ENCODE measurements at places on chromosomes 11 and 22. TPM values are rescaled to one million over a fixed set of nuclear protein-coding genes. Genes with fewer than 3 reads are reported as not detected.
A peak's percentile ranks its signal among the peaks of the same experiment; 100 is the strongest.

DNA sequence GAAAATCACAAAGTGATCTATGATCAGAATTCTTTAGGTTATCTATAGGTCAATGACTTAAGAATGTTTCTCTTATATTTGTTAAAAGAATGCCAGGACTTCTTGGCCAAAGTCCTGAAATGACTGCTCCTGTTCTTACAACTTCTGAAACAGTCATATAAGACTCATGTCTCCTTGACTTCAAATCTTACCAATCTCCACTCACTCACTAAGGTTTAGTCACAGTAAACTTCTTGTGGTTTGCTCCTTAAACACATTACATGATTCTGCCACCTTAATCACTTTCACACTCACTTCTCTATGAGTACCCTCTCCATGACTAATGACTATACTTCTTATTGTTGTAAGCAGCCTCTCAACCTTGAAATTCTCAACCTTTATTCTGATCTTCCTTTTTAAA is 648.7 kb upstream of the CCDC179 start:
- no peak for DNase-seq

DNA sequence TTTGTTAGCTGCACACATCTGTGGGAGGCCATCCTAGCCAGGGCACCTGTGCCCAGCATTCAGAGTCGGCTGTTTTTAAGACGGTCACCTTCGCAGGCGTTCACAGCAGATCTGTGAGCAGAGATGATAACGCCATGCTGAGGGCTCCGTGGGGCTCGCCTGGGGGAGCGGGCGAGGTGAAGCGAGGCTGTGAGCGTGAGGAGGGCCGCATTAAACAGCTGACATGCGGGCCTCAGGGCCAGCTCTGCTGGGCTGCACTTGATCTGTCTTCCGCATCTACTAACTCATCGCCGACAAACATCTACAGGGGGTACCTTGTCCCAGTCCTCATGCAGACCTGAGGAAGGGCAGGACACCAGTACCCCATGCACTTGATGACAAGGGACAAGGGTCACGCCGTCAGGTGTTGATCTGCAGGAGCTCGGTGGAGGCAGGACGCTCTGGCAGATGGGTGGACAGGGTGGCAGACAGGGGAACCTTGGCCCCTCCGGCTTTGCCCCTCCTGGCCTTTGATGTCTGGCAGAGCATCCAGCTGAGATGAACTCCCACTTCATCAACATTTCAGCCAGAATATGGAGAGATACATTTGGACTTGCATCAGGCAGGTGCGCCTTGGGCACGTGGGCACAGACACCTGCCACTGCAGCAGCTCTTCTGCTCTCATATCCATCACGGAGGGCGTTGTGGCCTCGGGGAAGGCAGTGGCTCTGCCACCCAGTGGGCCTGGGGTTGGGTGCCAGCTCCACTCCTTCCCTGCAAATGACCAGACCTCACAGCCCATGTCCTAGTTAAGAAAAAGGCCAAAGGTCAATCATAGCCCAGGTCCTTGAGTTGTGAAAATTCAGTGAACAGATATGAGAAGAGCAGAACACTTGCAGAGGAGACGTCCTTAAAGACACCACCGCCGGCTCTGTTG is 822.9 kb downstream of the BRD1 start:
- no peak for DNase-seq

- no peak for DNase-seq
Measured at GRCh38 chr11:130826572-130826971, 89.7 kb downstream of the SNX19 start.

DNA sequence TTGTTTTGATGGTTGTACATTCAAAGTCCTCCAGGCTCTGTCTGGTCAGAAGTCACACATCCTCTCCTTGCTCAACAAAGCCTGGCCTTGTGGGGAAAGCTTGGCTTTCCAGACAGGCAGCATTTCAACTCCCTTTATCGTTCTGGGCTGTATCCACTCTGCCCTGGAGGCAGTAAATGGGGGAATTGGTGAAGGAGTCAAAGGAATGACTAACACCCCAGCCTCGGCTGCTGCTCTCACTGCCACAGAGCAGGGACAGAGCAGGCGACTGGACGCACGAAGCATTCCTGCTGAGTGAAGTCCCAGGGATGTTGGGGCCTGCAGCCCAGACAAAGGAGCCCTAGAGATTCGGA is 52.8 kb downstream of the WNT11 start:
- DNase-seq: no peak

DNA sequence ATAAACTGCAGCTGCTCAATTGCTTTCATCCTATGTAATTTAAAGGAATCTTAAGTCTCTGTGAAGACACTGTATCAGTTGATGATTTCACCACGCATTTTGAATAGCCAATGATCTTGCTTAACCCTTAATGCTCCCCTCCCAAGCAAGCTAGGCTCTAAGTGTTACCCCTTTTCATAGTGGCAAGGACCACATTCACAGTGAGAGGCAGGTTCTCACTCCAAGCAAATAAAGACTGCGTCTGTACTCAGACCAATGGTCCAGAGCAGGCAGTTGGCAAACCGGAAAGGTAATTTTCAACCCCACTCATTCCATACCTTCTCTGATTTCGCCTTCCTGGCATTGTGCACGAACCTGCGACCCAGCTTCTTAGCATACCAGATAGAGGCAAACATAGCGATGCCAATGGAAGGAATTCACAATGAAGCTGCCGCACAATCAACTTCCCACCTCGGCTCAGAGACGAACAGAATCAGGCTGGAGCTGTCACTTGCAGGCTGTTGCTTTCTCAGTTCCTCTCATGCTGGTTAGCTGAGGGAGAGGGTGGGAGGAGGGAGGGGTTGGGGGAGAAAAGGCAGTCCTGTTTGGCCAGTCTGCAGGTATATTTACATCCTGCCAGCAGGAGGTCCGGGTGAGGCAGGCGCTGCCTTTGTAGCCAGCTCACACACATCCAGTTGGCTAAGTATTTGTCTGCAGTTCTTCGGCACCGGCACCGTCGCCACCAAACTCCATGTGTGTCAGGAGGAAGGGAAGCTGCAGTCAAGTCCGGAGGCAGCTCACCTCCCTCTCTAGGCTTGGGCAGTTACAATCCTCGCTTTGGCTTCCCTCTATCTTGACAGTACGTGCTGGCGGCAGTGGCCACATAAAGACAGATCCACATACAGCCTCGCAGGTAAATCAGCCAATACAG is 1151.2 kb upstream of the CCDC90B start:
- peak; percentile 3 for DNase-seq

DNA sequence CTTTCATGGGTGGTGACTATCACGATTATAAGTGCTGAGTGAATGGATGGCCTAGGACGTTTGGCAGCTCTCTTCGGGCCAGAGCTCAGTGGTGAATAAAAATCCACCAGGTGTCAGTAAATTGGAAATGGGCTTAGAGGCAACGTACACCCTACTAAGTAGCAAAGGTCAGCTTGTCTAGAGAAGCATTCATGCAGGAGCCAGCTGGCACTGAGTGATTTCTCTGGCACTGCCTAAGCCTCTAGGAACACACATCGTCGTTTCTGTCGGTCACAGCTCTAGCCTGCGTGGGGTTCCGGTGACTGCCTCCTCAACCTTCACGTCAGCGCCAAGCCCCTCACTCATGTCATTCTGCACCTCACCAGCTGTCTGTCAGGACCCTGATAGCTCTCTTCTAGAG is 192.4 kb upstream of the NTM start:
- DNase-seq: no peak

LDHAL6A gene
- 0.09 TPM for polyA plus RNA-seq

GRCh38 chr11:124760205-124760652 is 1.9 kb downstream of the ESAM start:
- no peak for DNase-seq

- DNase-seq: no peak
Measured at GRCh38 chr22:41274856-41275255, 11.1 kb downstream of the RANGAP1 start.

- DNase-seq: no peak
Measured at GRCh38 chr22:19757985-19758895, 2.3 kb upstream of the TBX1 start.

- DNase-seq: no peak
Measured at GRCh38 chr11:75673977-75674582, 5.2 kb upstream of the MAP6 start.

FAM227A gene
- polyA plus RNA-seq: 0.50 TPM

SCUBE2 gene
- not detected for polyA plus RNA-seq
